ENCODE measurements at places on chromosomes 12 and 14.

DNA sequence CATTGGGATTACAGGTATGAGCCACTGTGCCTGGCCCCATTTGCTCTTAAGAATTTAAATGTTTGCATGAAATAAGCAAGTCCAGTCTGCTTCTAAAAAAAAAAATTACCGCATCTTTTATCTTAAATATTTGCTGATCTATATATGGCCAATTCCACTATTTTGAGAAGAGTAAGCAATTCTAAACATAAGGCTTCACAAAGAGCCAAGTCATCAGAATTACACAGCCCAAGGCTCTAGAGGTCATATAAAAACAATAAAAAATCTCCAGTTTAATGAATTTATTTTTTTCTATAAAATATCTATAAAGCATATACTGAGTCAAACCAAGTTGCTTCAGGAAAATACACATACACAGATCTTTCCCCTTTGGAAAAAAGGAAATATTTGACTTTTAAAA is 79.0 kb upstream of the CPNE8 start:
- DNase-seq = no peak

DNA sequence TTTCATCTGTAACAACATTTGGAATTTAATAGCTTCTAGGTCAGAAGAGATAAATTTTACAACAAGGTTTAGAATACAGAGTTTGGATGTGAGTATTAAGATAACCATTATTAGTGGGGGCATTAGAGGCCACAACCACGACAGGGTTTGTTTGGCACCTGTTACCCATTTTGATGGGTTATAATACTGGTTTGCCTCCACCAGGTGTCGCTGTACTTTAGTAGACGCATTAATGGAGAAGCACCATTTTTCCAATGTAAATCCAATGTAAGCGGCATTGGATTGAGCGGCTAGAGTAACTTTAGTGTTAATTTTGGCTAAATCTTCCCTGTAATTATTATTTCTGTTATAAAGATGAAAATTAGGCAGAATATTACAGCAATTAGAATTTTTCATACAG is 136.2 kb downstream of the SLCO1B3 start:
- peak; percentile 9 for DNase-seq

GRCh38 chr12:6333566-6333965 is 8.3 kb downstream of the TNFRSF1A start:
- no peak for DNase-seq

- DNase-seq = no peak
Measured at GRCh38 chr14:64109819-64110554, 184.2 kb downstream of the ESR2 start.

DNA sequence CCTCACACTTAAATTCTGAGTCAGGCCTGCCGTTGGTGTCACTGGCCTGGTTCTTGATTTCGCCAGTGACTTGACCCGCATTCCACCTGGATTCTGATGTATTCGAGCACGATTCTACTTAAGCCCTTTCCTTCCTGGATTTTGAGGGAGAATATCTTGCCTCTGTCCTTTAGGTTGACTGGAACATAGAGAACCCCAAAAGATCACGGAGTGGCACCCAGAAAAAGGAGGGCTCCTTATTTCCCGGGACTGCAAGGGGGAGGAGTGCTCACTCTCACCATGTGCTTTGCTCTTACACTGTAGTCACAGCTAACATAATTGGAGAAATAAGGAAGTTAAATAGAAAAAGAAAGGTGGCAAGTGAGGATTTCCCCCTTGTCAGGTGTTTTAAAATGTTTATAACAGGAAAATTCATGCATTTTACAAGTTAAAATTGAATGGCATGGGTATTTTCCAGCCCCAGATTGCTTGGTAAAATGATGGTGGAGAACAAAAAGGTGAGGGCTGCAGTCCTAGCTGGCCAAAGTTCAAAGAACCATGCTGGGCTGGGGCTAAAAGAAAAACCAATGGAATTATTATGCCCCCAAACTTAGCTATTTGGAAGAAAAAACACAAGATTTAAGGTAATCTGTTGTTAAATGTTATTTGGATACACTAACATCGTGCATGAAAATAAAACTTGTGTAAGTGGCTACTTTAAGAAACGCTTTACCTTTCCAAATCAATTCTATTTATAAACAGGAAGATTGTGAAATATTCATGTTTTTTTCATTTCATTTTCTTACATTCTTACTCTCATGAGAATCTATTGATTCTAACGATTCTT is 8.9 kb downstream of the FOXA1 start:
- no peak for DNase-seq

DNA sequence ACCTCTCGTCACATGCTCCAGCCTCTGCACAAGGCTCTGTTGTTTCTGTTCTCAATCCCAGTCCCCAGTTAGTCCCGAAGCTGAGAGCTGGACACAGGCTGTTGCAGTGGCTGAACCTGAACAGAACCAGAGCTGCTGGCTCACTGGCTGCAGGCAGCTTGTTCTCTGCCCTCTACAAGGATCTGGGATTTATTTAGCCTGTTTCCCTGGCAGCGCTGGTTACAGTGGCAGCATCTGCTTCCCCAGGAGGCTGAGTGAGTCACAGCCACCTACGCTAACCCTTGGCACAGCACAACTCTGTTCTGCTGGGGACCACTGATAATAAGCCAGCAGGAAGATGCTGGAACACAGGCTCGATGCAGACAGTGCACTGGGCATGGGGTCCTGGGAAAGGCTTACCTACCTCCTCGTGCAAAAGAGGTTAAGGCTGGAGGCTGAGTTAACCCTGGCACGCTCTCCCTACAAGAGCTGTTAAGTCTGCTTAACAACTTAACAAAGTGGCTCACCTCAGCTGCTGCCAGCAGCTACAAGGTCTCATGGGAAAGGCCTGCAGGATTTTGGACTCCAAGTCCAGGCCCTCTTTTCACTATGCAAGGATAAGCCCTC is 299.6 kb downstream of the PCNX1 start:
- no peak for DNase-seq

DNA sequence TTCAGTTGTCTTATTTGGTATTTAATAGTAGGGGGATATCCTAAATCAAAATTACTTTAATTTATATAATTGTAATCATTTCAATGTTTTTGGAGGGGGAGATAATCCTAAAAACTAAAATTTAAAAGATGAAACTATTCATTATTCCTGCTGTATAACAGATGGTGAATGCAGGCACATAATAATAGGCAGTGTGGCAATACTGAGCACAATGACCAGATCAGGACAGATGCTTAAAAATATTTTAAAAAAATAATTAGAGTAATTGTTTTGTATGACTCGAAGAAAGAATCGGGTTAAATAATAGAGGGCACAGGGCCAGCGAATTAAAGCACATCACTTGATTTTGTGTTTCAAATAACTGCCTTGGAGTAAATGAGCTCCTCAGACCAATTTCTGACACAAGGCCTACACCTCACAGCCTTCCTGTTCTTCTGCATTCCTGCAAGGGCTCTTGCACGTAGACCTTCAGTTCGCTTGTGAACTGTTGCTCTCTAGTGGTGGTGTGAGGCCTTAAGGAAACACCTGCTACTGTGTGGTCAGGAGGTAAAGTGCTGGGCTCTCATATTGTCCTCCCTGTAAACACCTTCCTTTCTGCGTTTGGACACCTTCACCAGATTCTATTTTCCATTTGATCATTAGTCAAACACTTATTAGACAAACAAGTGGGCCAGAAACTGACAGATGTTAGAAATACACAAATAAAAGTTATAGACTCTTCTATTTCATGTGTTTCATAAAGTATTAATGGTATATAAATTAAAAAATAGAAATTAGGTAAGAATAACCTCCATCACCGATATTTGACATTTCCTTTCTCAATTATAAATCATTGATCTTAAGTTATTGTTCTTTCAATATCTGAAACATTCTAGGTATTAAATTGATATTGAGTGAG is 29.3 kb upstream of the KLRF1 start:
- peak; percentile 44 for DNase-seq

- DNase-seq = no peak
Measured at GRCh38 chr14:81427348-81428058, 27.4 kb upstream of the STON2 start.

DNA sequence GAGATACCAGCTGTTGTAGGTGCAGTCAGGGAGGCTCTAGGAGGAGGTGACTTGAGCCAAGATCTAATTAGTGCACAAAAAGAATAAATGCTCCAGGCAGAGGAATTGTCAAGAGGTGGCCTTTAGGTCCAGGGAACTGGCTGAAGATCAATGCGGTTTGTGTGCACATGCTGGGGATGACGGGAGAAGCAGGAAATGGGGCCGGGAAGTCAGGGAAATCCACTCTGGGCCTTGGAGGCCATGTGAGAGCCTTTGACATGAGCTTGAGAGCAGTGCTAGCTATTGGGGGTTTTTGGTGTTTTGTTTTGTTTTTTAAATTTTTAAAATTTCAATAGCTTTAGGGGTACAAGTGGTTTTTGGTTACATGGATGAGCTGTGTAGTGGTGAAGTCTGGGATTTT is 67.4 kb downstream of the MVK start:
- no peak for DNase-seq

DNA sequence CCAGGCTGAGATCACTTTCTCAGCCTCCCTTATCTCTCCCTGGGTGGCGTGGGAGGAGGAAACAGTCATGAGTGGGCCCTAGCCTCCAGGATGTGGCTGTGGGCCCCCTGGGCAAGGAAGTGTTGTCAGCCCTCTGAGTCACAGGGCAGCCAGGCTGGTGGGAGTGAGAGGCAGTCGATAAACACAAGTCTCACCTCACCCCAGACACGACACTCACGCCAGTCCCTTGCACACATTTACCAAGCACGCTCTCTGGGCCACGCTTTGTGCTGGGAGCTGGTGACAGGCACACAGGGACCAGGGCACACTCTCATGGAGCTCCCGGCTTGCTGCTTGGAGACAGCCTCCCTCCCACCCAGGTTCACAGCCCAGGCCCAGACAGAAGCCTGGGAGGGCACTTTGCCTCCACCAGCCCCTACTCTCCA is 1.9 kb upstream of the KRT79 start:
- peak; percentile 32 for DNase-seq

- no peak for DNase-seq
Measured at GRCh38 chr12:12877153-12877768, 14.1 kb upstream of the GPRC5A start.

GRCh38 chr12:109595321-109595902 is 21.8 kb downstream of the MVK start:
- peak; percentile 30 for DNase-seq

GRCh38 chr14:75125617-75126016 is 1.2 kb downstream of the NEK9 start:
- DNase-seq = no peak

GRCh38 chr14:102560458-102561261 is 31.8 kb upstream of the RCOR1 start:
- no peak for DNase-seq

DNA sequence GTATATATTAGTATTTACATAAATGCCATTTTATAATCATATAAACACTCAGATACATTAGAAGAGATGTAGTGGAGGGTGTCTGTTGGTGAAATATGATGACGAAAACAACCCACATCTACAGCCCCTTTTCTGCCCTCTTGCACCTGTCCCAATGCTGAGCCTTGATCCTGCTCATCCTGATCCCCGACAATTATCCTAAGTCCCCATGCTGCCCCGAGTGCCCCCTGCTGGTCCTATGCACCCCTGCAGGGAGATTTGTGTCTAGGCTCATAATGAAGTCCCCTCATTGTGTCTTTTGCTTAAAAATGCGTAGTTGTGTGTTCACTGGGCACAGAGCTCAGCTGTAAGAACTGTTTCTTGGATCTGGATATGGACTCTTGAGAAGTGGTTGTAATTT is 554.5 kb downstream of the TMEM121 start:
- no peak for DNase-seq

GRCh38 chr14:36900846-36901245 is 239.2 kb downstream of the PAX9 start:
- DNase-seq = no peak

GRCh38 chr12:48002773-48003218 is 1.5 kb downstream of the COL2A1 start:
- DNase-seq = no peak

DNA sequence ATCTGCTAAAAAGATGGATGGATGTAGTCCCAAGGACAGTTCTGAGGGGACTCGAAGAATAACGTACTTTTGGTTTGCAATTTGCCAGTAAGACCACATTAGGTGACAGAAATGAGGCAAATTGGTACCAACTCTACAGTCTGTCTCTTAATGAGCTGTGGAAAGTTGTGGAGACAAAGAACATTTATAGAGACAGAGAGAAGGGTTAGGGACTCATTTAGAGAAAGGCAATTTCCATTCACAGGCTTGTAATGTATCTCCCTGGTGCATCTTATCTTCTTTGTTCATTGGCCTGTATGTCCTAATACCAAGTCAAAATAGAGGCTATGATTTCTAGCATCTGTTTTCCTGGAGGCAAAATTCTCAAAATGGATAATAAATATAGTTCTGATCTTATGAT is 177.5 kb downstream of the ANO4 start:
- DNase-seq = no peak

- DNase-seq = no peak
Measured at GRCh38 chr14:105317546-105317945, 3.0 kb downstream of the PACS2 start.

GRCh38 chr14:70776197-70776596 is 33.1 kb downstream of the MAP3K9 start:
- no peak for DNase-seq

DNA sequence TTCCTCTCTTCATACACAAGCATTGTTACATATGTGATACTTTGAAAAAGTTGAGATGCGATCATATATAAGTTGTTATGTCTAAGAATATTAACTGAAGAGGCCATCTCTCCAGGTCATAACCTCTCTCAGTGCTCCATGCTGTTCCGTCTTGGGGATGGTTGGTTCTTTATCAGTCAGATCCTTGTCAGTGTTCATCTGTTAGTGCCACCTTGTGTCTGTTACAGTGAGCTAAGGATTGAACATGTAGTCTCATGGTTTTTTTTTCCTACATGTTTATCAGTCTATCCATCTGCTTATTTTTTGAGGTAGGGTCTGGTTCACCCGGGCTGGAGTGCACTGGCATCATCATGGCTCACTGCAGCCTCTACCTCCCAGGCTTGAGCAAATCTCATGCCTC is 30.5 kb downstream of the EP400 start:
- DNase-seq = no peak

DNA sequence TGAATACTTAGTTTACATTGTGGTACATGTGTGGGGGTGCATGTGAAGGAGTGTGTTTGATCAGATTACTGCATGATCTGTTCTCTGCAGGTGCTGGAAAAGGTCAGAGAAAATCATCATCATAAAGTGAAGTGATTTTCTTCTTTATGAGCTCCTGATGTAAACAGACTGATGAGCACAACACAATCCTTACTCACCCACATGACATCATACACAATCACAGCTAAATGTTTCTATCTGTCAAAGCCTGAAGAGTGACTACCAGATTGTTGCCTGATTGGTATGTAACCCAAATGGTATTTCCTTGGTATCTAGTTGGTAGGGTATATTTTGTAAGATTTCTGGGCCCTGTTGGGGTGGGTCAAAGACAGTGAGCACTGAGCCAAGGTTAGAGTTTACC is 270.8 kb downstream of the FOXG1 start:
- no peak for DNase-seq

DNA sequence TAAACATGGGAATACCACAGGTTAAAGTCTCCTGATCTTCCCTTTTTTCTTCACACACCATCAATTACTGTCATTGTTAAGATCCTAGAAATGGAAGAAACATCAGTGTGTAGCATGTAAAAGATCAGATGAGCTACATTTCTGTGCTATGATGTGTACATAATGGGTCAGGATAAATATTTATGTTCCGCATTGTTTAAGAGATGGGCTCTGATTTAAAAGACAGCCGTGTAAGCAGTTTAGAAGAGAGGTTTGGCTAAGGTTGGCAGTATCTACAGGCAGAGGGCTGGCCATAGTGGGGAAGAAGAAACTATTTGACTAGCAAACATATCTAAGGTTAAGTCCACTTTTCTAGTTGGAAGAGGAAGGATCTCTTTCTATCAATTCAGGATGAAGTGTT is 49.4 kb downstream of the LRRC9 start:
- no peak for DNase-seq
